ENCODE measurements at places on chromosomes 12 and 14.

DNA sequence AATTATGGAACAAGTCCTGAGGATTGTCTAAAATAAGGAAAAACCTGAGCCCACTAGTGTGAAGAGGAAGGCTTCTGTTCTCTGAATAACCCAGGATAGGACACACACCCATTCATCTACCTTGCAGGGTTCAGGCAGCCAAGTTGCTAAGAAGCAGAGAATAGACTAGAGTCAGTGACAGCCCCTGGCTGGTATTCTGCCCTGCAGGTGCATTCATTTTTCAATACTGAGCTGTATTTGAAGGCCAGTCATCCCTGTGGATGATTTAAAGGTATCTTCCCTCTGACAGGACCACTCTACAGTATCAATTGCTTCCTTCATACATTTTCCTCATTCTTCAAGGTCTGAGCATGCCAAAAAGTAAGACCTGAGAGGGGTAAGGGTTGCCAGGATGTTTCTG is 22.9 kb downstream of the WNT5B start:
- no peak for DNase-seq

DNA sequence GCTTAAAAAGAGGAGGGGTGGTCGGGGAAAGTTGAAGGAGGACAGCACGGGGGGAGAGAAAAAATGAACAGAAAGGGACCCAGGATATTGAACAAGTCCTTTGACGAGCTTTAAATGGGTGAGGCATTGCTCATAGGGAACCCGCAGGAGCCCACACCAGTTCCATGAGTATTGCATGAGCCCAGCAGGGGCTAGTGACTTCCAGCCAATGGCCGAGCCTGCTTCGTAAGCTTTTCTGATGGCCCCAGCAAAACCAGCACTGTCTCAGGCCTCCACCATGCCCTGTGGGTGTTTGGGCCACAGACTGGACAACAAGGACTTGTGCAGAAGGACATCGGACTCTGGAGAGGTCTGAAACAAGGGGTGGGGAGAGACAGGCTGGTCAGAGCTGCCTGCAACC is 109.5 kb downstream of the ZFP36L1 start:
- DNase-seq: no peak

DNA sequence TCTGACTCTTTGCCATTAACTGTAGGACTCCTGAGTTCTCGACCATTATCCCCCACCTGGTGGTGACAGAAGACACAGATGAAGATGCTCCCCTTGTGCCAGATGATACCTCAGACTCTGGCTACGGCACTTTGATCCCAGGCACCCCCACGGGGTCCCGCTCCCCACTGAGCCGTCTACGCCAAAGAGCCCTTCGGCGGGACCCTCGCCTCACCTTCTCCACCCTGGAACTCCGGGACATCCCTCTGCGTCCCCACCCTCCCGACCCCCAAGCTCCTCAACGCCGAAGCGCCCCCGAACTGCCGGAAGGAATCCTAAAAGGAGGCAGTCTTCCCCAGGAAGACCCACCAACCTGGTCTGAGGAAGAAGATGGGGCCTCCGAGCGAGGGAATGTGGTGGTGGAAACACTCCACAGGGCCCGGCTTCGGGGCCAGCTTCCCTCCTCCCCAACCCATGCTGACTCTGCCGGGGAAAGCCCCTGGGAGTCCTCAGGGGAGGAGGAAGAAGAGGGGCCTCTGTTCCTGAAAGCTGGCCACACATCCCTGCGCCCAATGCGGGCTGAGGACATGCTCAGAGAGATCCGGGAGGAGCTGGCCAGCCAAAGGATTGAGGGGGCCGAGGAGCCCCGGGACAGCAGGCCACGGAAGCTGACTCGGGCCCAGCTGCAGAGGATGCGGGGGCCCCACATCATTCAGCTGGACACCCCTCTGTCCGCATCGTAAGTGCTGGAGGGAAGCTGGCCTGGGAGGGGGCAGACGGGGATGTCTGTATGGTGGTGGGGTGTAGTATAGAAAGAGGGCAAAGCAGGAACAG is 14.4 kb downstream of the TNFRSF1A start:
- DNase-seq: no peak

- DNase-seq: no peak
Measured at GRCh38 chr14:90499908-90500664, 103.3 kb downstream of the CALM1 start.

DNA sequence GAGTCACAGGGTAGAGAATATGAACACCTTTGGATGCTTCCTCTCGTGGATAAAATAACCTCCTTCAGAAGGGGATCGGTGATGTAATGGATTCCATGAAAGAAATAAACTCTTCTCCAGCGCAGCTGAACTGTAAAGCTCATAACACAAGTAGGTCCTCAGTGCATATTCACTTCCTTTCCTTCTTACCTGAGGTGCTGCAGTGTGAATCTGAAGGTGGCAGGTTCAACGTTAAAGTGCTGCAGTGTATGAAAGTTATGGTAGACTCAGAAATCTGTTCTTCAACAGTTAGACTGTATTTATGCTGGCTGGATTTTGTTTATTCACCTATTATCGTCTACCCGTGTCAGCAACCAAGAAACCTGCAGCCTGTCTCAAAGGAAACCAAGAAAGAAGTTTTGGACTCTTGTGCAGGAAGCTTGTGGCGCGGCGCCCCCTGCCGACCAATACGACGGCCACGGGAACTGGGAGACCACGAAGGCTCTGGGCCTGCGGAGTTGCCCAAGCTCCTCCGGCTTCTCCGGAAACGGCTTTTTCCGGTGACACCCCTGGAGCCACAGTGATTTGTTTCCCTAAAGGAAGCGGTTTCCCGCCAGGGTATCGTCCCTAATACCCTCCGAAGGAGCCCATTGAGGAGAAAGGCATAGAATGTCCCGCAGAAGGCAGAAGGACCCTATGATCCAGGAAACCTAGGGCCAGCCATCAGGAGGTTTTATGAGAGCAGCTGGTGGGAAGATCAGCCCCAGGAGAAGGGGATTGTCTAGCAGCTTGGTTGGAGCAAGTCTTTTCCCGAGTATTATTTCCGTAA is 17.6 kb upstream of the RNASE3 start:
- DNase-seq: peak; percentile 91
